Sciatic nerve (tissue), 2 donors: ENCODE measurements at places on chromosomes 2 and 18.
A peak's percentile ranks its signal among the peaks of the same experiment; 100 is the strongest.

- no peak for DNase-seq
These were observed 16.2 kb downstream of the C2orf76 start for GRCh38 chr2:119350311-119350998.

DNA sequence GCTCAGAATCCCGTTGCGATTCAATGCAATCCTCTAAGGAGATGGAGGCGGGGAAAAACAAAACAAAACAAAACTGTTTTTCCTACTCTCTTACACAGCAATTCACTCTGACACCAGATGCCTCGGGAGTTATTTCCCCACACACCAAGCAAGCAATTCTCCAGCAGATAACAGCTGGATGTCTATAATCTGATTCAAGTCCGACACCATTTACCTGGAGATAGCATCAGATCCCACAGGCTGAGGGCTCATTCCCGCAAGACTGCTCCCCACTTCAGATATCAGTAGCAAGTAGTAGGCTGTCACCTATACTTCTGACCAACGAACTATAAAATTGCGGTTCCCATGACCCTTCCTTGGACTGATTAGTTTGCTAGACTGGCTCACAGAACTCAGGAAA is 58.7 kb downstream of the DTNB start:
- DNase-seq = no peak

DNA sequence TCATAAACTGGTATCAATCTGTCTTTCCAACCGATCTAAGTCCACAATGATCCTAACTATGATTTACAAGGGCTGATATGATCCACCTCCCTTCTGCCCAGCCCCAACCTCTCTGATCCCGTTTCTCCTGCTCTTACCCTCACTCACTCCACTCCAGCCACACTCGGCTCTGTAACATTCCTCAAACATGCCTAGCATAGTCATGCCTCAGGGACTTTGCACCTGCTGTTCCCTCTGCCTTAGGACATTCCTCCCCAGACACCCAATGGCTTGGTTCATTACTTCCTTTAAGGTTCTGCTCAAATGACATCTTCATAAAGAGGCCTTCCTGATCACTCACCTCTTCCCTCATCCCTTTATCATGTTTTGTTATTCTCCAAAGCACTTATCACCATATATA is 9.2 kb downstream of the DUSP11 start:
- no peak for DNase-seq

DNA sequence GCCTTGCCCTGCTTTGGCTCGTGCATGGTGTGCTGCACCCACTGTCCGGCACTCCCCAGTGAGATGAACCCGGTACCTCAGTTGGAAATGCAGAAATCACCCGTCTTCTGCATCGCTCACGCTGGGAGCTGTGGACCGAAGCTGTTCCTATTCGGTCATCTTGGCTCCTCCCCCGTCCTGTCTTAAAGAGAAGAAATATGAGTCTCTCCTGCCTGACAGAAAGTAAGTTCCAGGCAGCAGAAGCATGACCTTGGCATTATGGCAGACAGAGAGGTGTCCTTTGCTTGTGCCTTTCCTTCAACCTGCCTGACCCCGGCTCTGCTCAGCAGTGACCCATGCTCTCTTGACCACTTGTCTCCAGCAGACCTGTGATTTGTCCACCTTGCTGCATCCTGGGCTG is 62.5 kb upstream of the CYP1B1 start:
- no peak for DNase-seq

GRCh38 chr2:219087361-219087760 is 26.6 kb upstream of the IHH start:
- no peak for DNase-seq

- DNase-seq = no peak
These were observed 119.1 kb upstream of the PXDN start for GRCh38 chr2:1863386-1863785.

DNA sequence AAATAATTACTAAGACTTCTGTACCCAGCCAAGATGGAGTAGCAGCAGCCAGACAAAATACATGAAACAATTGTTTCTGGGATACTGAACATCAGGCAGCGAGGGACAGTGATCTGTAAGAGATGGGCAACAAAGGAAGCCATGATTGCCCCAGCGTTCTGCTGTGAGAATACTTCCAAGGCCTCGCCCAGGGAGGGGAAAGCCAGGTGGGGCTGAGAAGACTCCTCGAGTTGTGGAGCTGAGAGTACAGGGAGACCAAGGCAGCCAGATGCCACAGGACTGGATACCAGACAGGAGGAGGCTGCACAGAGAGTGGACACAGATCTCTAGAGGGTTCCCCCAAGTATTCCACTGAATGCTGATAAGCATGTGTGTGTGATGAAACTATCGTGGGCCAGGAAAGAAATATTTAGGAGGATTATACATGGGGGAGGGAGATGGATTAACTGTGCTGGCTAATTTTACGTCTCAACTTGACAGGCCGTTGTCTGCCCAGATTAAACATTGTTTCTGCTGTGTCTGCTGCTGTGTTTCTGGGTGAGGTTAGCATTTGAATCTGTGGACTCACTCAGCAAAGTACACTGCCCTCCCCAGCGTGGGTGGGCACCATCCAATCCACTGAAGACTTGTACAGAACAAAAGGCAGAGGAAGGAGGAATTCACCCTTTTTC is 10.2 kb upstream of the LIMS2 start:
- no peak for DNase-seq

GRCh38 chr18:61413396-61413795 is 80.2 kb downstream of the CDH20 start:
- no peak for DNase-seq

GRCh38 chr2:24721470-24721869 is 71.7 kb downstream of the PTRHD1 start:
- DNase-seq = peak; percentile 81

GRCh38 chr2:86221066-86221684 is 21.9 kb downstream of the MRPL35 start:
- no peak for DNase-seq

GRCh38 chr18:75782204-75782603 is 354.7 kb upstream of the SMIM21 start:
- DNase-seq = no peak

- DNase-seq = no peak
These were observed 69.5 kb upstream of the TLK1 start for GRCh38 chr2:171230176-171230575.

DNA sequence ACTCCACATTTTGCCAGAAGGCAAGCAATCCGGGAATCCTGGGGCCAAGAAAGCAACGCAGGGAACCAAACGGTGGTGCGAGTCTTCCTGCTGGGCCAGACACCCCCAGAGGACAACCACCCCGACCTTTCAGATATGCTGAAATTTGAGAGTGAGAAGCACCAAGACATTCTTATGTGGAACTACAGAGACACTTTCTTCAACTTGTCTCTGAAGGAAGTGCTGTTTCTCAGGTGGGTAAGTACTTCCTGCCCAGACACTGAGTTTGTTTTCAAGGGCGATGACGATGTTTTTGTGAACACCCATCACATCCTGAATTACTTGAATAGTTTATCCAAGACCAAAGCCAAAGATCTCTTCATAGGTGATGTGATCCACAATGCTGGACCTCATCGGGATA is 26.8 kb downstream of the B3GNT2 start:
- DNase-seq = no peak

DNA sequence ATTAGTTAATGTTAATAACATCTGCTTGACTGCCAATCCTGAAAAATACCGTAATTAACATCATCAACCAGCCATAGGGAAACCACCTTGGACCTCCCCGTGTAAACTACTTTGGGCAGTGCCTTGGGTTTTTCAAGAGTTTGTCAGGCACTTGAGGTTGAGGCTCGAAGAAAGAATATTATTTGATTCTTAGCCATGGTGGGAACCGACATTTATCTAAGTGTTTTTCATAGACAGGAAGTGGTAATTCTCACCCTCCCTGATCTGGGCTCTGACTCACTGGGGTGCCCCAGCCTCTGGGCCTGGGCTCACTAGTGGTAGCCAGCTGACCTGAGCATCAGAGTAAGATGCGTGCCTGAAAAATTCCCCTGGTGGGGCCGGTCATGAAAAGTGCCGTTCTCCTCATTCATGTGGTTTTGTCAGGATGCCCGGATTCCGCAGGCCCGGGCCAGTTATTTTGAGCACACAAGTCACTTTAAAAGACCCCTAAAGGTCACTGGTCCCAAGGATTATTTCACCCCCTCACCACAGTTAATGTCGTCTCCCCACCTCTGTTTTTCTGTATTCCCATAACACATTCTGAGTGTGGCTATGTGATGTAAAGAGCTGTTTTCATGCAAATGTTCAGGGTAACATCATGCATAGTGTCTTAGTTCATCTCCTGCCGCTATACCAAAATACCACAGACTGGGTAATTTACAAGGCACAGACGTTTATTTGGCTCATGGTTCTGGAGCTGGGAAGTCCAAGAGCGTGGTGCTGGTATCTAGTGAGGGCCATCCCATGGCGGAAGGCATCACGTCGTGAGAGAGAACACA is 21.6 kb upstream of the SPATA3 start:
- no peak for DNase-seq

DNA sequence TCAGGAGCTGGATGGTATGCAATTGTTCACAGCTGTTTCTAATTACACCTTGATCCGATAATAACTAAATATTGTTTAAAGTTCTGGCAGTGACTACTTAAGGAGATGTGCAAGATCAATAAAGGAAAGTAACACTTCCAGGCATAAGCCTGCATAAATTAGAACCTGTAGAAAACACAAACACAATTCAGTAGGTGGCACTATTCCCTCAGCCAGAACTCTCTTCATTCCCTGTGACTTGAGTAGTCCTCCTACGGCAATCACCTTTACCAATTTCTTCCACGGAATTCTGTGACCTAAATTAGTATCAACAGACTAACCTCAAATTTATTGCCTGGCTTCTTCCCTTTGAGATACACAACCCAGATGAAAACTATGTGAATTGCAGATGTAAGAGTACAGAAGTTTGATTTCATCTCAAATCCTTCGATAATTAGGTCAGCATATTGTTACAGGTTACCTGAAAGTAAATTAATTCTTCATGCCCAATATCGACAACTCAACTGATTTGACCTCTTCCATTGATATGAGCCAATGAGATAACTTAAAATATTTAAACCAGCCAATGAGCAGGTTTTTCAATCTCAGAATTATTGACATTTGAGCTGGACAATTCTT is 137.8 kb downstream of the PID1 start:
- no peak for DNase-seq

GRCh38 chr18:10378688-10379420 is 75.6 kb upstream of the APCDD1 start:
- no peak for DNase-seq

DNA sequence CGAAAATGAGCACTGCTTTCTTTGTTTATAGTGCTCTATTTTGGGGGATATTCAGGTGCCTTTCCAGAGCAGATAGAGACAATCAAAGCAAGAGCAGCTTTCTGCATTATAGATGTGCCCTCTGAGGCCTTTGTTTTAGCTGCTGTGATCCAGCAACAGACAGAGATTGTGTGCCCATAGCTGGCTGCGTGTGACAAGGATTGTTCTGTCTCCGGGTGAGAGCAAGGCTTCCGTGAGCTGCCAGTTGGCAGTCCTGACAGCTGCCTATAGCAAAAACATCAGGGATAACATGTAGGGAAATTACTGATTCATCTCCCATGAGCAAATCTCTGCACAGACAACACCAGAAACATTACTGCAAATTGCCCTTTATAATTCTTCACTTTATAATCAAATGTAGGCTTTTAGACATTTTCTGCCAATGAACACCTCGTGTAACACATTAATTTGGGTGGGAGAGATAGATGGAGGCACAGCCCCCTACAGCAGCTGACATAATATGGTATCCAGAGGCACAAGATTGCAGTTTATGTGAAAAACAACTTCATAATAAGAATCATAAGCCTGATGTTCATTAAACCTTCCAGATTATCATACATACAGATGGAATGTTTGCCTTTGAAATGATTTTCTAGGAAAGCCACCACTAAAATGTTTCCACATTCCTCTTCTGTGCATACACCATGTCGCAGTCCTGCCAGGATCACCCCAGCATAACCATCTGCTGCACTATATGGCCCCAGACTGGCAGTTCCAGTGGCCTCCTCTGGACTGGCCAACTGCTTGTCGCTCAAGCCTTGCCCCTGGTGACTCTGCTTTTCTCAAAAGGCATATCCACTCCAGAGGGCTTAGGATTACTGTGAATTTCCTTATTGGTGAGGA is 131.2 kb downstream of the TRIB2 start:
- DNase-seq = no peak

GRCh38 chr18:44677933-44678332 is 2.8 kb upstream of the SETBP1 start:
- DNase-seq = no peak

DNA sequence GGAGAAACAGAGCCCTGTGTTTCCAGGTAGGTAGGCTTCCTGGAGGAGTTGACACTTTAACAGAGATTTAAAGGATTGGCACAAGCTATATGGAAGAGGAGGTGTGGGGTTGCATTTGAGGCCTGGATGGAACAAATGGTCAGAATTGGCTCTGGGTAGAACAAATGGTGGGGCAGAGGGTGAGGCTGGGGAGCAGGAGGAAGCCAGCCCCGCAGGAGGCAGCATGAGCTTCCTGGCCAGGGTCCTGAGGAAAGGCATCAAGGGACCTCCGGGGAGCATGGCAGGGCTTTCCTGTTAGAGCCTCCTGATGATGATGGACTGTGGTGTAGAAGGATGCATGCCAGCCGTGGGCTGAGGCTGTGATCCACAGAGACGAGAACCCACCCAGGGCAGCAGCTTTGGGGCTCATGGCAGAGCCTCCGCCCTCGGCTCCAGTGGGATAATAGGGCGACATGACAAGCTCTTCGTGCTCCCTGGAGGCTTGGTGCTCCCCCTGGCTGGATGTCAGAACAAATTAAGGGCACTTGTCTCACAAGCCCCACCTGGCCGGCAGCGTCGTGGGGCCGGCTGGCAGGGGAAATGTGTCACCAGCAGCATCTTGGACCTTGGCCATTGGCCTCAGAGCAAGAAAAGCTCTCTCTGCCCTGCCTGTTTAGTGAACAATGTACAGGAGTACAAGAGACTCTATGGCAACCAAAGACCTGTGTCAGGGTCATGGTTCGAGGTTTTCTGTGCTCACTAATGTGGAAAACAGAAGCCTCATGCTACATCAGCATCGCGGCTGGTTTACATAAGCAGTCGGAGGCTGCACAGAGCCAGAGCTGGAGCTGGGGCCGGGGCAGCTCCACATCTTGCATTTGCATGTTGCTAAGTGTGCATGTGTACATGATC is 153.5 kb downstream of the MYCN start:
- no peak for DNase-seq

DNA sequence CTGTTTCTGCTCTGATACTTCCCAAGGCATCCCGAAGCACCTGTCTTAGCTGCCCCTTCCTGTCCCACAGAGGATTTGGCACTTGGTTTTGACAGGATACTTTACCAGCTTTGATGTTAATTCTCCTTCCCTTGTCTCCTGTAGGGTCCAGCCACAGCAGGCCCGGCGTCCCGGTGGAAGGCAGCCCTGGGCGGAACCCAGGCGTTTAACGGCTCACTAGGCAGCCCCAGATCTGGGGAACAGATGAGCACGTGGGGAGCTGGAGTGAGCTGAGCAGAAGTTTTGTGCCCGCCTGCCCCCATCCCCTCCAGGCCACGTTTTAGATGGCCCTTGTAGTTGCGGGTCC is 11.4 kb downstream of the ANKRD23 start:
- no peak for DNase-seq

GRCh38 chr2:123502931-123503330 is 522.2 kb upstream of the CNTNAP5 start:
- no peak for DNase-seq
